ENCODE measurements at places on chromosomes 3 and 15. TPM values are rescaled to one million over a fixed set of nuclear protein-coding genes. Genes with fewer than 3 reads are reported as not detected.

The FRMD4B gene
- total RNA-seq: 29.4 TPM

The LRRC31 gene
- total RNA-seq: 16.5 TPM

The RTP4 gene
- total RNA-seq: 6.4 TPM

The CPEB1 gene
- 11.8 TPM for total RNA-seq

The MORC1 gene
- not detected for total RNA-seq

The SLC28A2 gene
- 3.5 TPM for total RNA-seq

The EXD1 gene
- not detected for total RNA-seq

The STARD9 gene
- 8.5 TPM for total RNA-seq
